Right hindlimb (tissue), 1 donor: ENCODE measurements at places on chromosomes 3 and 15.

- no peak for DNase-seq
Observed at GRCh38 chr3:88267847-88268246, 118.1 kb downstream of the C3orf38 start.

DNA sequence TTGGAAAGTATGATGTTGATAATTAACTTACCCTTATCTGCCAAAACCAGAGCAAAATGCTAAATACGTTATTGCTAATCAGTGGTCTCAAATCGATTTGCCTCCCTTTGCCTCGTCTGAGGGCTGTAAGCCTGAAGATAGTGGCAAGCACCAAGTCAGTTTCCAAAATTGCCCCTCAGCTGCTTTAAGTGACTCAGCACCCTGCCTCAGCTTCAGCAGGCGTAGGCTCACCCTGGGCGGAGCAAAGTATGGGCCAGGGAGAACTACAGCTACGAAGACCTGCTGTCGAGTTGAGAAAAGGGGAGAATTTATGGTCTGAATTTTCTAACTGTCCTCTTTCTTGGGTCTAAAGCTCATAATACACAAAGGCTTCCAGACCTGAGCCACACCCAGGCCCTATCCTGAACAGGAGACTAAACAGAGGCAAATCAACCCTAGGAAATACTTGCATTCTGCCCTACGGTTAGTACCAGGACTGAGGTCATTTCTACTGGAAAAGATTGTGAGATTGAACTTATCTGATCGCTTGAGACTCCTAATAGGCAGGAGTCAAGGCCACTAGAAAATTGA lies 59.7 kb downstream of the DCUN1D1 start:
- DNase-seq, result no peak

DNA sequence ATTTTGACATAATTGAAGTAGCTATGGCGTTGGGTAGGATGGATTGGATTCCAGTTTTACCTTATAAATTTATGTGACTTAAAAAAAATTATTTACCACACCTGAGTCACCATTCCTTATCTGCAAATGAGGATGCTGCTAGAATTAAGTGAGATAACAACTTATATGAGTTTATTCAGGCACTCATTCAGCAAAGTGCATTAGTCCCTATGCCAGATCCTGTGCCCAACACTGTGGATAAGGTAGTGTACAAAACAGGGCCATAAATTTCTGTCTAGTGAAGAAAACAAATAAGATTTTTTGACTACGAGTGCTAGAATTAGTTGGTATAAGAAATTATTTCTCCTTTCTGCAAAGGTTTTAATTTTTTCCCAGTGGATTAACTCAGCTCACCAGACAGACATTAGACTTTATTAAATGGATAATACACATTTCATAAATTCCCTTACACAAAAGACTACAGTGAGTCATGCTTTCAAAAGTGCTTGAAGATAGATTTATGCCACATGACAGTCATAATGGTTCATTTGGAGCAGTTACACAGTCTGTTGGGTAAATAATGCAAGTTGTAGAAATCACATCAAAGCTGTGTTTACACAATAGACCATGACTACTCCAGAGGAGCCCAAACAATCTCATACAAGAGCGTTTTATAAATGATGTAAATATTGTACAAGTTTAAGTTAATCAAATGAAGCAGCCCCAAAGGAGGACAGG lies 129.9 kb upstream of the TGFBR2 start:
- DNase-seq, result no peak

DNA sequence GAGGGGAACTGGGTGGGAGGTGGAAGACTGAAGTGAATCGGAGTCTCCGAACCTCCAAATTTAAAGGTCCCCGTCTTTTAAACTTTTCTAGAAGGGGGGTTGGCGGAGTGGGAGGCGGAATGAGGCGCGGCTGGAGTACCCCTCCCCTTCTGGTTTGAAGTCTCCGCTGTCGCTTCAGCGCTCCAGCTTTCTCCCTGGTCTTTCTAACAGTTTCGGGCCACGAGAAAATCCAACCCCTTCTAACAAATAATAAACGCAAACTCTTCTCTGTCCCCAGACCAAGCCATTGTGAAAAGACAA lies 2.5 kb upstream of the MECOM start:
- DNase-seq, result no peak

DNA sequence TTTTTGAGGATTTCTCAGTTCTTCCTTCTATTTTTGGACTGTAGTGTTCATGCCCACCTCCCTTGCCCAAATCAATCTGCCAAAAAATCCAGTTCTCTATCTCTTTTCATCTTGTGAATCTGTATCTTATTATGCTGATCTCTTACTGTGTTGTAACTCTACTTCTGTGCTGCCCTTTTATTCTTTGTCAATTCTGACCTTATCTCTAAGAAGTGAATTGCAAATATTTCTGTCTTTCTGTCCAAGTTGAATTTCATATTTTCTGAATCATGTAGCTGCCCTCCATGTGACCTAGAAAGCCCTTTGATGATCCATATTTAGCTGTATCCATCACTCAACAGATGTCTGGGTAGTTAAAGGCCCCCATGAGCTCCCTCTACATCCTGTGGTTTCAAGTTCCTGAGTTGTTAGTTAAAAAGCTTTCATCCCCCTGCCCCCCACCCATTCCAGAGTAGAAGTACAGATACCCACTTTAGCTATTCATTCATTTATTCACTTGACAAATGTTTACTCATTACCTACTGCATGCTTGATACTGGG lies 33.6 kb upstream of the ETV5 start:
- DNase-seq, result no peak

- no peak for DNase-seq
Observed at GRCh38 chr3:41362638-41363559, 163.6 kb downstream of the CTNNB1 start.

- no peak for DNase-seq
Observed at GRCh38 chr3:8507496-8507895, 5.9 kb downstream of the LMCD1 start.

- no peak for DNase-seq
Observed at GRCh38 chr3:46429671-46430070, 22.6 kb downstream of the CCRL2 start.

DNA sequence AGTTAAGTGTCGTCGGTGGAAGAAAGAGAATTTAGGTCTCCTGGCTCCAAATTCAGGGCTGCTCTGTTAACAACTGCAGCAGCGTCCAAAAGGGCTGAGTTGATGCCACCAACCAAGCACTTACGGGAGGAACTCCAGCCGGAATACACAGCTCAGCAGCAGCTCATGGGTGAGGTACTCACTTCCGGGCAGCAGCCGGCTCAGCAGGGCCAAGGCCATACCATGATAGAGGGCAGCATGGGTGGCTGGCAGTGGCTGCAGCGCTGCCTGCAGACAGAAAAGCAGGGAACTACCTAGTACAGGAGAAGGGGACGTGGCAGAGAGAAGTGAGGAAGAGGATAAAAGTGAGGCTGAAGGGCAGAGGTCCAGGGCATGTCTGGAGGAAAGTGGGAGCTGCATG lies 8.0 kb upstream of the LTK start:
- no peak for DNase-seq

- DNase-seq, result no peak
Observed at GRCh38 chr15:60972866-60973265, 256.2 kb downstream of the RORA start.

GRCh38 chr15:56693761-56694160 lies 39.5 kb downstream of the ZNF280D start:
- no peak for DNase-seq

GRCh38 chr3:72555714-72556113 lies 292.5 kb downstream of the SHQ1 start:
- no peak for DNase-seq

- DNase-seq, result no peak
Observed at GRCh38 chr3:132378048-132378762, 39.1 kb upstream of the DNAJC13 start.

- DNase-seq, result no peak
Observed at GRCh38 chr3:12653747-12654146, 10.2 kb downstream of the RAF1 start.

GRCh38 chr15:101018450-101018849 lies 99.3 kb downstream of the LRRK1 start:
- no peak for DNase-seq

GRCh38 chr15:43550527-43551363 lies 33.3 kb downstream of the MAP1A start:
- DNase-seq, result no peak

GRCh38 chr3:169668957-169669741 lies 5.6 kb upstream of the MECOM start:
- DNase-seq, result peak; percentile 85

DNA sequence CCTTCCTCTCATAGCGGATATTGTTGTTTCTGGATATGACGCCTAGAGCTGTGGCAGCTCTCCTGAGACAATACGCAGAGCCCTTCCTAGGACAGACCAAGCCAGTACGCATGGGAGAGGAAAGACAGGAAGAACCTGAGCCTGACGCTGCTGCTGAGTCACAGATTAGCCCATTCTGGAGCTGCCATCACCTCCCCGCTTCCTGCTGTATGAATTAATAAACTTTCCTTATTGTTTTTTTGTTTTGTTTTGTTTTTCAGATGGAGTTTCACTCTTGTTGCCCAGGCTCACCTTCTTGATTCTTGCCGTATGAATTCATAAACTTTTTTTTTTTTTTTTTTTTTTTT lies 67.0 kb downstream of the PPCDC start:
- no peak for DNase-seq

- no peak for DNase-seq
Observed at GRCh38 chr15:33458421-33458820, 147.7 kb downstream of the RYR3 start.

- peak; percentile 98 for DNase-seq
Observed at GRCh38 chr15:41230650-41231421, at the start of the genes CHP1 and EXD1. CHP1 (plus strand) TSS chr15:41231268; CDS start chr15:41231383, 115 bp downstream. EXD1 (minus strand) TSS chr15:41230757; CDS start chr15:41226575, 4,182 bp downstream.

DNA sequence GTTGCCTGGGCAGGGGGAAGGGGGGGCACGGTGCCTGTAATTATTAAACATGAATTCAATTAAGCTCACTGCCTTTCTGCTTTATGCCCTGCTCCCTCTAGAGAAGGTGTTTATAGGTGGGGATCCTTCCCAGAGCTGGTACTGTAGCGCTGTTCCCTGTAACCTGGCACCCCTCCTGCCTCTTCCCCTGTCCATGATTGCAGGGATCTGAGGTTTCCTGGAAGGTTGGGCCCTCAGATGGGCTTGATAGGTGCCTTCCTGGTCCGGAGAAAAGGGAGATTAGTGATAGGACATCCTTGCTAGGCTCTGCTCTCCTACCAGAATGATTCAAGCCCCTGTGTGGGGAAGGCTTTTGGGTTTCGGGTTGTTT lies 2.1 kb upstream of the FAM131A start:
- no peak for DNase-seq

DNA sequence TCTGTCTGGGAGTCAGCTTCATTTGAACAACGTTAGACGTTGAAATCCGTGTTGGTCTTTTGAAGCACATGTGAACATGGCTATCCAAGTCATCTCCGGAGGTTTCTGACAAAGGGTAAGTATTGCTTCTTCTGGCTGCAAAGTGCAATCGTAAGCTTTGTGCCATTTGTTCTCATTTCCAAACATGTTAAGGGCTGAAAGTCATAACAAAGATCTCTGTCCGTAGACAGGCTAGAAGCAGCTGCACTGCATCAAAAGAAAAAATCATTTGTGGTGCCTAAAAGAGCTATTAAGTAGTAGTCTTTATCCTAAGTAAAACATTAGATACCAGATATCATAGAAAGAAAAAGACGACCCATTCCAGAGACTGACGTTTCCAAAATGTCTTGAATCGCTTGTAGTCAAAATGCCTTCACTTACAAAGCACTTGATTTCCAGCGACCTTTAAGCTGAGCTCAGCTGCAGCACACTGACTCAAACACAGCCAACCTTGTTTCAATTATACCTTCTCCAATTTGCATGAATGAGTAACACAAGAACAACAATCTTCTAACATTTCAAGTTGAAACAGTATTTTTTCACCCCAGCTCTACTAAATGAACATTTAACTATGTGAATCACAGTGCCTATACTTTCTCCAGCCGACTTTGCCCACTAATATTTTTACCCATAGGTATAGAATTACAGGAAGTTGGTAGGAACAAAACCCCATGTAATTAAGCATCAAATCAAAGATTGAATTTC lies 76.6 kb downstream of the NEDD4 start:
- DNase-seq, result no peak

GRCh38 chr15:31278544-31279220 lies 48.0 kb upstream of the KLF13 start:
- no peak for DNase-seq

DNA sequence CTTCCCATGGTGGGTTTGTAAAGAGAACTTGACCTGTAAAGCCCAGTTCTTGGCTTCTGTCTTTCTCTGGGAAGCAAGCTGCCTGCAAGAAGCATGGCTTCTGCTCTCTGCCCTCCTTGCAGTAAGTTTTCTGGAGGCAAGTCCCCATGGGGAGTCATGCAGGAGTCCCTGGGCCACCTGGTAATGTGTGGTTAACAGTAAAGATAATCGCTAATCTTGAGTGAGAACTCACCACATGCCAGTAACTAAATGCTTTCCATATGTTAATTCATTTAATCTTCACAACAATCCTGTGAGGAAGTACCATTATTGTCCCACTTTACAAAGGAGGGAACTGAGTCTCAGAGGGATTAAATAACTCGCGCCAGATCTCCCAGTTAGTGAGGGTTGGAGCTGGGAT lies 4.2 kb downstream of the CAPN3 start:
- DNase-seq, result no peak

GRCh38 chr15:42605796-42606195 lies 30.4 kb downstream of the STARD9 start:
- no peak for DNase-seq

GRCh38 chr15:75639191-75639708 lies 774 bp downstream of the IMP3 start:
- no peak for DNase-seq
